Left lung (tissue), 14 donors: ENCODE measurements at places on chromosomes 16 and 17. TPM values are rescaled to one million over a fixed set of nuclear protein-coding genes. Genes with fewer than 3 reads are reported as not detected.

Gene ABI3
- polyA plus RNA-seq = 10.3 TPM

Gene ASPHD1
- polyA plus RNA-seq = 0.63 TPM

Gene KRTAP2-3
- not detected for polyA plus RNA-seq

Gene TSR3
- polyA plus RNA-seq = 52.3 TPM

Gene SERPINF2
- 3.4 TPM for polyA plus RNA-seq

Gene FBXW10B
- 1.1 TPM for polyA plus RNA-seq

Gene C1QTNF8
- polyA plus RNA-seq = not detected
